Caudate nucleus (tissue), 63 donors: ENCODE measurements at places on chromosomes 2 and 18.

DNA sequence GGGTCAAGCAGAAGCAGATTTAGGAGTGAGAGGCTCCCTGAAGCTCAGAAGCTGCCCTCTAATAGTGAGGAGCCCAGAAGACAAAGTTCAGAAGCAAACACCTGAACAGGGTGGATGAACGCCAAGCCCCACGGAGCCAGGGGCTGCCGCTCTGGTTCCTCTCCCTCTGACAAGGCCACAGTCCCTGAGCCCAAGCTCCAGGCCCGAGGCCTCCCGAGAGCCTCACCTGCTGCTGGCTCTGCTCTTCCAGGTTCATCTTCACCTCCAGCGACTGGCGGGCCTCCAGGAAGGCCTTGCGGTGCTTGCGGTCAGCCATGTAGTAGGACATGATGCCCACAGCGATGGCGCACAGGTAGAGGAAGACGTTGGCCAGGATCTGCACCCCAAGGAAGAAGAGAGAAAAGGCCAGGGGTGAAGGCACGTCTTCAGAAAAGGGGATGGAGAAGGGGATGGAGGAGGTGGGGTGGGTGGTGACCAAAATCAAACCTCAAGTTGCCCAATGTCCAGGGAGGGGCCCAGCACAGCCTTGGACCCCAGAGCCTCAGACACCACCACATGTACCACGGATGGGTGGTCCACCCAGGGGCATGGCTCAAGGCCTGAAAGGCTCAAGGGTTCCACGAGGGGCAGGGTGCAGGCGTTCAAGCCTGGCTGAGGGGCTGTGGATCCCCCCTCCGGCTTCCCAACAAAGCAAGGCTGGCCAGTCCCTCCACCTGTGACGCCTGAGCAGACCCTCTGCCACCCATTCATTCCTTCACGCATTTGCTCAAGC lies 47.5 kb downstream of the ADCY3 start:
- no peak for DNase-seq

DNA sequence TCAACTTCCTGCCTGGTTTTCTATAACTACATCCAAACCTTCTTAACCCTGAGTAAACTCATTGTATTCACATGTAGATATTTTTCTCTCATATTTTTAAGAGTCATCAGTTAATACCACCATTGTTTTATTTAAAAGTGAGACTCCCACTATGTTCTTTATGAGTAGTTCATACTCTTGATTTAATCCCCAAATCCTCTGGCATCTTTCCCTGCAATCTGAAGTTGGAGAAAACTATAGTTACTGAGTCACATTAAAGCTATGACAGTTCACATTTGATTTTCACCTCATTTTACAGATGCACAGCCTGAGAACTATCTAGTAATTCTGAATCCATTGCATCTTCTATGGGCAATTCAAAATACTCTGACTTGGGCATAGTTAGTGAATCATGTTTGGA lies 1358.7 kb upstream of the NRXN1 start:
- DNase-seq: no peak

GRCh38 chr2:96965781-96966514 lies 20.4 kb downstream of the FAM178B start:
- no peak for DNase-seq

DNA sequence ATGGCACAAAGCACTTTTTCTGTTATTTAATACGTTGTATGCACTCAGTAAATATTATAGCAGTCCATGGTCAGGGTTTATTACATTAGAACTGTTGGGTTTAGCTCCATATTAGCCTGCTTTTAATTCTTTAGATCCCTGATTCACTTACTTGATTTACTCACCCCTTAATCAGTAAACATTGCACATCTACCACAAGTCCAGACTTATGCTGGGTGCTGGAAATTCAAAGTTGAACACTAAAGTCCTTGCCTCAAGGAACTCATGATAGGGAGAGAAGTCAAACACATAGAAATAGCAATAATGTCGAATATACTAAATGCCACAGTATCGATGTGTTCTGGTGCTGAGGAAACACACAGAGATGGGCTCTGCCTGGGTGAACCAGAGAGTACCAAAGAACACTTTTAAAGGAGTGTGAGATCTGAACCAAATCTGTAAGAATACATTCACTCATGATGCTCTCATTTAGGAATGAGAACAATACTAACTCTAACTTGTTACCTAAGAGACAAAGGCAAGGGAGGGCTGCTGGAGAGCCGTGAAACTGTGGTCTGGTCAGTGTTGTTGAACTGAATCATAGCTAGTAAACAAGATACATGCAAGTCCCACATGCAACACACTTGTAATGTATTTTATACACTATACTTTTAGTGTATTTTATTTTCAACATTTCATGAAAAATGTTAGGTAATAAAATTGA lies 4.9 kb downstream of the STAT4 start:
- DNase-seq: no peak

DNA sequence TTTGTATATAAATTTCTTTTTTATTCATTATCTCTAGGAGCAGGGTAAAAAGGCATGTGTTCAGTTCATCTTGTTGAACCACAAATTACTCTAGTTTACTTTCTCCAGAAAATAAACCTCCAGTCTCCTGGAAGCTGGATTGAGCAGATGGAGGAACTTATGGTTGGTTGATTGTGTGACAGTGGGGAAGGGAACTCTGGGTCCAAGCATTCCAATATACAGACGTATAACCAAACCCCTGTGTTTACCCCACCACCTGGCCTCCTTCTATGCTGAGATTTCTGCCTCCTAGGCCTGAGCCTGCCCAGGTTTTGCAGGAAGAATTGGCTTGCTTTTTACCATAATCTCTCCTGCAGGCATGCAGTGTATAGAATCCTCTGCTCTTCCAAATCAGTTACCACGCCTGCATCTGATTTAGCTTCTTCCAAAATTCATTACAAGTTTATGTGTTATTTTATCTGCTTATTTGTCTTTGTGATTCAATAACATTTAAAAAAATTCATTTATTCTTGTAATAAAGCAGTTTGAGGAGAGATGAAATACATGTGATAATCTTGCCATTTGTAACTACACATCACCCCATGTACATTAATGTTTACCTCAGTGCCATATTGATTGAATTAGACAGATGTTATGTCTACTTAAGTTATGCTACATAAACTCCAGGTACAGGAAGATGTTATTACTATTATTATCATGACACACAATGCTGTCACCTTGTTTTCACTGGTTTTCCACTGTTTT lies 2.5 kb upstream of the RAB27B start:
- no peak for DNase-seq

DNA sequence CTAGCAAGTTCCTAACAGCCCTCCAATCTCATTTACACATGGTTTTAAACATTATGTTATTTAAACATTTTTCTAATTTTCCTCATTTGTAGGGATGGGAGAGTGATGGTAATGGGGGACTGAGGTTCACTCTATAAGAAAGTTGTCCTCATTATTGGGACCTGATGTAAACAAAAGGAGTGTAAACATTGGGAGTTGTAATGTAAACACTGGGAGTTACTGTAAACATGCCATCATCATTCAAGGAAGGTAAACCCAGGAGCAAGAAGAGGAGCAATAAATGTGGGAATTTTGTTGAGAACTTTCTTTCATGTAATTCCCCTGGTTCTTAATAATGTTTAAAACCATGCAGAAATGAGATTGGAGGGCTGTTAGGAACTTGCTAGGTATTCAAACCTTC lies 17.8 kb downstream of the RFTN2 start:
- no peak for DNase-seq

DNA sequence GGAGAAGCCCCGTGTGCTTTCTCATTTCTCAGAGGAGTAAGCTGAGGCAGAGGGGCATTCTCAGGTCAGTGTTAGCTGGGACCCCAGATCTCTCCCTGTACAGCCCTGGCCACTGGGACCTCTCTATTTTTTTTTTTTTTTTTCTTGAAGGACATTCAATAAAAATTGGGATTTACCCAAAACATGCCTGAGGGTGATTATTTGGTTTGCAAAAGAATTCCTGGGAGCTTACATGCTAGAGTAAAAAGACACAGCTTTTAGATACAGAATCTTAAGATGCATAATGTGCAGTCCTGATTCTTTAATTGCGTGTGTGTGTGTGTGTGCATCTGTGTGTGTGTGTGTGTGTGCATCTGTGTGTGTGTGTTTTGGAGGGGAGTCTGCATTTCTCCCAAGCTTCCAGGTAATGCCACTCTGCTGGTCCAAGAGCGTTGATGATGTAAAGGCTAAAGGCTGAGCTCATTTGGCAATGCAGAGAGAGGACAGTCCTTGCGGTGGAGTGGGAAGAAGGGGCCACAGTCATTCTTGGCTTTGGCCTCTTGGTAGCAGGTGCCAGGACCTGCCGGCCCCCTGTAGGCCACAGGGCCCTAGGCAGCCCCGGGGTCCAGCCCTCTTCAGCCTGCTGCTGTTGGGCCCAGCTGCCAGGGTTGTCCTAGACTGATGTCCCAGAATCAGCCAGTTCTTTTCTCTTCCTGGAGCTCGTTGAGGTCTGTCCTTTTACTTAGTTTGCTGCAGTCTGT lies 74.1 kb upstream of the MCFD2 start:
- no peak for DNase-seq

GRCh38 chr2:20196657-20197161 lies 28.2 kb downstream of the SDC1 start:
- DNase-seq: no peak

DNA sequence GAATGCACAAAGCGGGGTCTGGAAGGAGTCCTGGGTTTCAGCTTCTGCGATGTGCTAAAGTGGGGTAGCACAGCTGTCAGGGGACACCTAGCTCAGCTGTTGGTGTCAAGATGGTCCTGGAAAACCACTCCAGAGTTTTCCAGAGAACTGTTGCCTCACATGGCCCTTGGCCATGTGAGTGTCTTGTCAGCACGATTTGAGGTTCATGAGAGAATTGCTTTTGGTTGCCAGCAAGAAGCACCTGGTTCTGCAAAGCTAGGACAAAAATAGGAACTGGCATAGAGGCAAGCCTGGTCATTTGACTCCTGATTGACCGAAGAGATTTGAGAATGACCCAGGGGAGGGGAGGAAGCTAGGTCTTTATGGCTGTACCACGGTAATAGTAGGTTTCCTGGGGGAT lies 50.4 kb upstream of the CTLA4 start:
- DNase-seq: no peak

DNA sequence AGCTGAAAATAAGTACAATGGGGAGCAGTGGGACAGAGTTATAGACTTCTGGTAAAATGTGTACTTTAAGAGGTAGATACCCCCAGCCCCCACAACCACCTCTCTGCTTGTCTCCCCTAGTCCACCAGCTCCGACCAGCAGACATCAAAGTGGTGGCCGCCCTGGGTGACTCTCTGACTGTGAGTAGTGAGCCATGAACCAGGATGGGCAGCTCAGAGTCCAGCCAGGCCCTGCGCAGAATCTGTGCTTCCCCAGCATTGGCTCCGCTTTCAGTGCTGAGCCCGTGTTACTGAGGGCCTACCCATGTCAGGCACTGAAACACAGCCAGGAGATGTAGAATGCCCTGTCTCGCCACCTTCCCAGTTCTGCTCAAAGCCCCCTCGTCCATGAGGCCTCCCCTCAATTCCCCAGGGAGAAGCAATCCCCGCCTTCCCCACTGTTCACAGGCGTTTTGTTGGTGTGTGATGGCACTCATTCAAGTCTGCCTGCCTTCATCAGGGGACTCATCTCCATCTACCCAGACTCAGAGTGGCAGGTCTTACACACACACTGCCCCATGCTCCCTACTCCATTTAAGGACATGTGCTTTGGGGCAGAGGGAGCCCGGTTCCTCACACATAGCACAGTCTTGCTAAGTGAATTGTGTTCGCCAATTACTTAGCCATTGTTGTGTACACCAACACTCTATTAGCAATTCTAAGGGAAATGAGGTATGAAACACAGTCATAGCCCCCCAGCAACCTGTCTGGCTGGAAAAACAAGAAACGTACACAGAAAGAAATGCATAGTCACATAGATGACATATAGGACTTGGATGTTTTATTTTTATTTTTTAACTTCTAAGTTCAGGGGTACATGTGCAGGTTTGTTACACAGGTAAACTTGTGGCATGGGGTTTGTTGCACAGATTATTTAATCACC lies 122.6 kb downstream of the PLB1 start:
- no peak for DNase-seq

DNA sequence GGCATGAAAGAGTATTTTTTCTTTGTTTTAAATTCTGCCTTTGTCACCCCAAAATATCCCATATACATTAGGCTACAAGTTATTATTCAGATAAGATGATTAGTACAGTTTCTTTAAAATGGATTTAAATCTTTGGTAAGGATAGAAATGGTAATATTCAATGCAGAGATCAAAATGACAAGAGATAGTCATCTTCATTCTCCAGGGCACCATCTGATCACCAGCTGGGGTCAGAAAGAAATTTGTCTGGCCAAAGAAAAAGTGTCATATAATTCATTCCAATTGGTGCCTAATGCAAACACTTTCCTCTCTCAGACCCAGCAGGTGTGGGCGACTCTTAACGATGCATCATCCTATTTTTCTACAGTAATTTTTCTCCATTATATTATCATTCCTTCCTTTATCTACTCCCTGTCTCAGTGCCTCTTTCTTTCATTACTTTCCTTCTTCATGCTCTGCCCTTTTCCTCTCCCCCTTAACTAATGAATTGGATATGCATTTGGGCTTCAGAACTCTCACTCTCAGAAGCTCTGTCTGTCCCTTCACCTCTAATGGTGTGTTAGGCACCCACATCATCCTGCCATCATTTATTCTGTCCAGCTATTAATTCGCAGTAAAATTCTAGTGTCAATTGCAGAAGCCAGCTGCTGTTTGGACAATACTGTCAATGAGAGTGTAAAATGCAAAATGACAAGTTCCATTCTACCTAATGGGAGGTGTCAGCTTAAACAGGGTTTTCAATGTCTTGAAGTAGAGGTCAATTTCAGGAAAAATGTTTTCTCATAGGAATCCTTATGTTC lies 570.5 kb downstream of the TDRD15 start:
- DNase-seq: no peak

GRCh38 chr2:233010569-233011267 lies 2.3 kb downstream of the NGEF start:
- DNase-seq: no peak

DNA sequence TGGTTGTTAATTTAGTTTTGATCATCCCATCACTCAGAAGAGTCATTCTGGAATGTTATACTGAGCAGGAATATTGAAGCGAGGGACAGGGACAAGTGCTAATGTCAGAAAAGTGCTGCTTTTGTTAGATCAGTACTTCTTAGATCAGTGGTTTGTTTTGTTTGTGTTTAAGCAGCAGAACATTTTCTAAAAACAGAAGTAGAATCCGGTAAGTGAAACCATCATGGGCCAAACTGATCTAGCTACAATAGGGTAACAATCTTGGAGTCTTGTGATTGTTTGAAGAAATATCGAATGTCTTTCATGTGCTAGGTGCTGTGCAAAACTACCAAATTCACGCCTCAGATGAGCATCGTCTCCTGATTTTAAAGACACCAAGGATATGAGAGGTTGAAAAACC lies 45.1 kb upstream of the SEC11C start:
- no peak for DNase-seq

DNA sequence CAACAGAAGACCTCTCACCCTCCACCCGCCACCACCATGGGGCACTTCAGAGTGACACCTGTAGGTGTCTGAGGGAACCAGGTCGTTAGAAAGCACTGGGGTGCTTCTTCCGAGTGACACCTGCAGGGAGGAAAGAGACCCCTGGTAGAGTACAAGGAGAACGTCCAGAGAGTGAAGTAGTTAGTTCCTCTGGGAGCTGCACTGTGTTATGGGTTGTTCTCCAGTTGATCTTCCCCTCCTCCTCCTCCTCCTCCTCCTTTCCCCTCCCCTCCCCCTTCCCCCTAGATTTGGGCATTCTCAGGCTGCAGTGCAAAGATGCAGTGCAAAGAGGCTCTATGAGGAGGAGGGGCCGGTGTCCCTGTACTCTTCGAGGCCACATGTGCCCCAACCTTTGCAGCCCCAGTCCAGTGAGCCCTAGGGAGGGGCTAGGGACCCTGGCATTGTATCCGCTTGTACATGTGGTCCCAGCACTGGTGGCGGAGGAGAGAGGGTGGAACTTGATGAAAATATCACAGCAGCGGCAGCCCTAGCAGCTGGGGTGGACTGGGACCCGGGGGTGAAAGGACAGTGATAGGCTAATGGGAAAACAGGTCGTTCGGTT lies 850 bp downstream of the DNAJB2 start:
- no peak for DNase-seq
